Bronchus fibroblast of lung (primary cell): ENCODE measurements at places on chromosomes 6 and 20. TPM values are rescaled to one million over a fixed set of nuclear protein-coding genes. Genes with fewer than 3 reads are reported as not detected.

TMEM170B gene
- 0.15 and 0.50 TPM in 2 replicates for total RNA-seq

MMUT gene
- 7.9 and 8.6 TPM in 2 replicates for total RNA-seq

PHACTR1 gene
- total RNA-seq = 0.34 and 2.5 TPM in 2 replicates

APOM gene
- total RNA-seq = 2.9 and 3.6 TPM in 2 replicates

COL9A1 gene
- not detected in 2 replicates for total RNA-seq
